Endothelial cell (in vitro differentiated cells): ENCODE measurements at places on chromosomes 12 and 14. TPM values are rescaled to one million over a fixed set of nuclear protein-coding genes. Genes with fewer than 3 reads are reported as not detected.

GRCh38 chr12:122499991-122500684 is 594 bp downstream of the ZCCHC8 start:
- H3K4me1 ChIP-seq: peaks cover 15% of the 10 kb centered on the region
- peak; percentile 63 for DNase-seq
- peak overlapping the region; percentile 98 for H3K27ac ChIP-seq
- peaks cover 10% of the 10 kb centered on the region for H3K27me3 ChIP-seq
- H3K4me3 ChIP-seq: peak overlapping the region; percentile 97

DNA sequence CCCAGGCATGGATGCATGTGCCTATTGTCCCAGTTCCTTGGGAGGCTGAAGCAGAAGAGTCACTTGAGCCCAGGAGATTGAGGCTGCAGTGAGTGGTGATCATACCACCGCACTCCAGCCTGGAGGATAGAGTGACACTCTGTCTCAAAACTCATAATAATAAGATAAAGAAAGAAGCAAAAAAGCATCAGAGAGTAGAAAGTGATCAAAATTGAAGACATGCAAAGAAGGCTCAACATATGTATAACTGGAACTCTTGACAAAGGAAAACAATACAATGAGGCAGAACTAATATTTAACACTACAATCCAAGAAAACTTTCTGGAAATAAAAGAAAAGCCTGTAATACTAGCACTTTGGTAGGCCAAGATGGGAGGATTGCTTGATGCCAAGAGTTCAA is 48.3 kb upstream of the COCH start:
- H3K27me3 ChIP-seq: no peaks in the 10 kb centered on the region
- no peak for DNase-seq
- no peak overlapping the region for H3K27ac ChIP-seq
- peaks cover 8% of the 10 kb centered on the region for H3K4me1 ChIP-seq
- H3K4me3 ChIP-seq: no peak overlapping the region

GRCh38 chr14:53389202-53389601 is 236.1 kb upstream of the DDHD1 start:
- no peak for DNase-seq
- H3K4me3 ChIP-seq: no peak overlapping the region
- no peaks in the 10 kb centered on the region for H3K36me3 ChIP-seq
- no peaks in the 10 kb centered on the region for H3K4me1 ChIP-seq
- H3K27ac ChIP-seq: no peak overlapping the region

PRPH gene
- not detected for total RNA-seq

- H3K4me1 ChIP-seq: peaks cover 8% of the 10 kb centered on the region
- DNase-seq: no peak
- peaks cover 1% of the 10 kb centered on the region for H3K27me3 ChIP-seq
- H3K4me3 ChIP-seq: no peak overlapping the region
- no peaks in the 10 kb centered on the region for H3K36me3 ChIP-seq
- H3K27ac ChIP-seq: peak overlapping the region; percentile 94
Measured at GRCh38 chr12:91926848-91927247, 218.8 kb downstream of the BTG1 start.

RNASE1 gene
- total RNA-seq: 31.6 TPM

SCN8A gene
- total RNA-seq: 5.0 TPM

CLEC4C gene
- total RNA-seq: not detected

- no peak for DNase-seq
- H3K27me3 ChIP-seq: no peaks in the 10 kb centered on the region
- H3K4me1 ChIP-seq: no peaks in the 10 kb centered on the region
- no peaks in the 10 kb centered on the region for H3K36me3 ChIP-seq
Measured at GRCh38 chr14:52992236-52992870, 41.5 kb upstream of the FERMT2 start.

NRIP2 gene
- 0.13 TPM for total RNA-seq

KDM2B gene
- total RNA-seq: 36.7 TPM

DNA sequence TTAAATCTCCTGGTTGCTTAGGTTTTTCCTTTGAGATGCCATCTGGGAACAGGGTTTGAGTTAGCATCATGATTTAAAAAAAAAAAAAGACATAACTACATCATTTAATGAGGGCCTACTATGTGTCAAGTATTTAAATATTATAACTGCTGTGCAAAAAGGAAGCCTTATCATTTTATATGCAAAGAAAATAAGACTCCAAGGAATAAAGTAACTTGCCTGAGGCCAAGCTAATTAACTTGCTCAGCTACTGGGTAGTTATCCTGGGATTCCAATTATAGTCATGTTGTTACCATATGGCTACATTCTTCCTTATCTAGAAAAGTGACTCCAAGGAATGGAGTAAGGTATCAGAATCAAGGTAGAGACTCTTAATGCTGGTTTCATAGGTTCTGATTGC is 123.5 kb downstream of the SLC41A2 start:
- no peaks in the 10 kb centered on the region for H3K4me1 ChIP-seq
- H3K27me3 ChIP-seq: no peaks in the 10 kb centered on the region
- H3K36me3 ChIP-seq: no peaks in the 10 kb centered on the region
- H3K4me3 ChIP-seq: no peak overlapping the region
- DNase-seq: no peak

IQSEC3 gene
- 13.2 TPM for total RNA-seq

DNA sequence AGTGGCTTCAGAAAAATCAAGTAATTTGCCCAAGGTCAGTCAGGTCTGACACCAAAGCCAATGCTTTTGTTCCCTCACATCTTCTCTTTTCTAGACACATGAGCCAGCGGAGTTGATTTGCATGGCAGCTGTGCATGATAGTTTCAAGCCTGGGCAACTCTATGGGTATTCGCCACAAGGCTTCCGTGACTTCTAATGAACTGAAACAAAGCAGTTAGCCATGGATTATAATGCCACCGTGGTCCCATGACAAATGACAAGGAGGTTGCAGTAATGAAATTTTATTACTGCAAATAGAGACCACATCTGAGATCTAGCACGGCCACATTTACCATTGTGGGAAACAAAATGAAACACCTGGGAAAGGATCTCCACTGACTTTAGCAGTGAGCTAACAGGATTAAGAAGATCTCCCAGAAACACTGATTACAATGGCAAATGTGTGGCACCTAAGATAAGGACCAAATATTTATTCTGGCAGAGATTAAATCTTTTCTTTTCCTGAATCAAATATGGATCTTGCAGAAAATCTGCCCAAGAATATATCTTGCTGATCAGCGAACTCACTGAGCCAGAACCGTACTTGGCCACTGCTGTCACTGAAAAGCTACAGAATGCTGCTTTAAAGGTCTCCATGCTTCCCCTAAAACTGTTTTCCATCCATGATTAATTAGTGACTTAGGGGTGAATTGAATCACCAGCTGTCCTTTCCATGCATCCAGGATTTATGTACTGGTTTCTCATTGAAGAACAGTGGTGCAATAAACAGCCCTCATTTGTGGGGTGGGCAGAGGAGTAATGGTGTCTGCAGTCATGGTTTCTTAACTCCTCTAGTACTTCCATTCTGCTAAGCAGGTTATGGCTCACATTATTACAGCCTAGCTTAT is 551.0 kb downstream of the DIO2 start:
- H3K27me3 ChIP-seq: no peaks in the 10 kb centered on the region
- H3K4me1 ChIP-seq: no peaks in the 10 kb centered on the region
- no peaks in the 10 kb centered on the region for H3K36me3 ChIP-seq
- H3K4me3 ChIP-seq: no peak overlapping the region
- no peak for DNase-seq
- no peak overlapping the region for H3K27ac ChIP-seq

- H3K27me3 ChIP-seq: no peaks in the 10 kb centered on the region
- no peak overlapping the region for H3K4me3 ChIP-seq
- H3K36me3 ChIP-seq: no peaks in the 10 kb centered on the region
- no peak overlapping the region for H3K27ac ChIP-seq
Measured at GRCh38 chr12:76194724-76195123, 110.2 kb upstream of the NAP1L1 start.

CFAP251 gene
- total RNA-seq: 0.80 TPM

GRCh38 chr12:89357297-89357730 is 5.0 kb upstream of the DUSP6 start:
- H3K4me3 ChIP-seq: no peak overlapping the region
- H3K27ac ChIP-seq: no peak overlapping the region
- no peak for DNase-seq
- peaks cover 8% of the 10 kb centered on the region for H3K36me3 ChIP-seq

KLRG1 gene
- total RNA-seq: 2.1 TPM

DNA sequence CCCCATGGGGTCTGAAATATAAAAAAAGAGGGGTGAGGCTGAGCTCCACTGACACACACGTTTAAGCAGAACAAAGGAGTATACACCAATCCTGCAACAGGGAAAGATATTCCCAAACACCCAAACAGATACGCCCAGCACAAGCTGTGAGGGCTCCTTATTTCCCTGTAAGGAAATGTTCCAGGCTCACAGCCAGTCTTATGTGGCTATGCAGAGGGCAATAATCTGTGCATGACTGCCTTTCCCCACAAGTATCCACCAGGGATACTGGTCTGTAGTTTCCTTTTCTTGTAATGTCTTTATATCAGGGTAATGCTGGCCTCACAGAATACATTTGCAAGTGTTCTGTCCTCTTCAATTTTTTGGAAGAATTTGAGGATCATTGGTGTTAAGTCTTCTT is 141.7 kb upstream of the DAAM1 start:
- H3K36me3 ChIP-seq: no peaks in the 10 kb centered on the region
- no peaks in the 10 kb centered on the region for H3K4me1 ChIP-seq
- H3K27me3 ChIP-seq: no peaks in the 10 kb centered on the region
- no peak overlapping the region for H3K27ac ChIP-seq
- no peak for DNase-seq

- H3K27ac ChIP-seq: no peak overlapping the region
- no peak for DNase-seq
- H3K4me3 ChIP-seq: no peak overlapping the region
- no peaks in the 10 kb centered on the region for H3K4me1 ChIP-seq
Measured at GRCh38 chr12:119491814-119492213, 101.8 kb upstream of the TMEM233 start.

CBLN3 gene
- total RNA-seq: 1.5 TPM

ARHGEF40 gene
- 12.5 TPM for total RNA-seq

DNA sequence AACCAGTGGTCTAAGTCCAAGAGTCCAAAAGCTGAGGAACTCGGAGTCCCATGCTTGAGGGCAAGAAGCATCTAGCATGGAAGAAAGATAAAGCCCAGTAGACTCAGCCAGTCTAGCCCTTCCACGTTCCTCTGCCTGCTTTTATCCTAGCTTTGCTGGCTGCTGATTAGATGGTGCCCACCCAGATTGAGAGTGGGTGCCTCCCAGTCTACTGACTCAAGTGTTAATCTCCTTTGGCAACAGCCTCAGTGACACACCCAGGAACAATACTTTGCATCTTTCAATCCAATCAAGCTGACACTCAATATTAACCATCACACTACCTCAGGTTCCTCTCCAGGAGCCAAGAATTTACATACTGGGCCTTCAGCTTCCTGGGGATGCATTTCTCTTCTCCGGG is 476.1 kb downstream of the FUT8 start:
- no peak overlapping the region for H3K4me3 ChIP-seq
- H3K36me3 ChIP-seq: no peaks in the 10 kb centered on the region

PTCSC3 gene
- total RNA-seq: not detected

DNA sequence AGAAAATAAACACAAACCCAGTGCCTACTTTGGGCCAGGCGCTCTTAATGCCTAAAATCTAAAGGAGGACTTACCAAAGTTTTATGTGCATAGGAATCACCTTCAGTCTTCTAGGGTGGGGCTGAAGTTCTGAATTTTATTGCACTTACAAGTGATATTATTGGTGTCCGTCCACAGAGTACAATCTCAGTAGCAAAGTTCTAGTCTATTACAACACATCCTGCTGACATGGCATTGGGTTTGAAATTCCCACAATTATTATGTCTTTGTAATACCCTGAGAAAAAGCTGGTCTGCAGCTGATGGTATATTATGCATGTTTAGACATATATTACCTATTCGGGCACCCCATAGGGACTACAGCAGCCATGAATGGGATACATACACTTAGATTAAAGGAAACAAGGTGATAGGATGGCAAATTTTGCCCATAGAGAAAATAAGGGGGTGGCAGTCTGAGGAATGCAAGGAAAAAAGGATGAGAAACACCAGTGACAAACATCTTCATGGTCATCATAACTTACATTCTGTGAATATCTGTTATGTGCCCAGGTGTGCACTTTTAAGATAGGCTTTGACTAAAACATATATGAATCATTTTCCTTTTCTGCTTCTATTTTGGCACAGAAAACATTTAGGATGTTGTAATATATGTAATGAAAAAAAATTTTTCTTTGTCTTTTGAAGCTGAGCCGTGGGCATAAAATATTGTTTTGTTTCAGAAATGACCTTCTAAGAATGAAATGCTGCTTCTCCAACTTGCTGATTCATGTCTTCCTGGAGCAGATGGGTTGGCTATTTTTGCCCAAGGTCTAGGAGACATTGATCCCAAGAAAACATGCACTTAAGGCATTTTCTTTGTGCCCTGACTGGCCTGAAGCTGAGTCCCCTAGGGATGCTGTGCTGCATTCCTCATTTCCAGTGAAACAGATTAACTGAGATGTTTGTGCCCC is 27.2 kb upstream of the ALG10 start:
- H3K4me1 ChIP-seq: no peaks in the 10 kb centered on the region
- H3K36me3 ChIP-seq: no peaks in the 10 kb centered on the region
- no peak for DNase-seq
- H3K4me3 ChIP-seq: no peak overlapping the region
- H3K27ac ChIP-seq: no peak overlapping the region

- no peaks in the 10 kb centered on the region for H3K36me3 ChIP-seq
- no peaks in the 10 kb centered on the region for H3K4me1 ChIP-seq
- no peak overlapping the region for H3K27ac ChIP-seq
- no peak for DNase-seq
Measured at GRCh38 chr12:105047308-105047707, 37.0 kb downstream of the ALDH1L2 start.

- no peak overlapping the region for H3K27ac ChIP-seq
- no peaks in the 10 kb centered on the region for H3K36me3 ChIP-seq
- H3K4me3 ChIP-seq: no peak overlapping the region
- H3K27me3 ChIP-seq: no peaks in the 10 kb centered on the region
Measured at GRCh38 chr14:51596488-51597117, 55.1 kb upstream of the FRMD6 start.

- H3K27ac ChIP-seq: peak overlapping the region; percentile 88
- no peaks in the 10 kb centered on the region for H3K4me1 ChIP-seq
- no peak for DNase-seq
- H3K4me3 ChIP-seq: no peak overlapping the region
- peaks cover 4% of the 10 kb centered on the region for H3K27me3 ChIP-seq
Measured at GRCh38 chr12:69533844-69534243, 51.4 kb upstream of the CCT2 start.

GRCh38 chr12:45122768-45123380 is 72.0 kb upstream of the DBX2 start:
- peak; percentile 14 for DNase-seq
- H3K4me3 ChIP-seq: no peak overlapping the region
- H3K4me1 ChIP-seq: no peaks in the 10 kb centered on the region
- no peak overlapping the region for H3K27ac ChIP-seq

- no peak within 1 kb of the TSS for H3K27ac ChIP-seq
- H3K36me3 ChIP-seq: no peaks in the 10 kb centered on the region
- peaks cover 8% of the 10 kb centered on the region for H3K4me1 ChIP-seq
- DNase-seq: no peak
Measured at GRCh38 chr12:124566997-124567672, at the start of gene NCOR2. Gene NCOR2, minus strand, starts transcription at chr12:124567612. Its CDS starts 72,361 bp downstream, at chr12:124495251.

GRCh38 chr12:2765052-2765451 is 29.7 kb upstream of the FKBP4 start:
- peaks cover 3% of the 10 kb centered on the region for H3K27me3 ChIP-seq
- H3K4me3 ChIP-seq: no peak overlapping the region
- no peaks in the 10 kb centered on the region for H3K36me3 ChIP-seq
- no peaks in the 10 kb centered on the region for H3K4me1 ChIP-seq
- no peak for DNase-seq
- H3K27ac ChIP-seq: no peak overlapping the region

ISM2 gene
- 0.21 TPM for total RNA-seq
